ENCODE measurements at places on chromosomes 7 and 10.

- DNase-seq, result no peak
These were observed 101.9 kb upstream of the PIP4K2A start for GRCh38 chr10:22816298-22816653.

DNA sequence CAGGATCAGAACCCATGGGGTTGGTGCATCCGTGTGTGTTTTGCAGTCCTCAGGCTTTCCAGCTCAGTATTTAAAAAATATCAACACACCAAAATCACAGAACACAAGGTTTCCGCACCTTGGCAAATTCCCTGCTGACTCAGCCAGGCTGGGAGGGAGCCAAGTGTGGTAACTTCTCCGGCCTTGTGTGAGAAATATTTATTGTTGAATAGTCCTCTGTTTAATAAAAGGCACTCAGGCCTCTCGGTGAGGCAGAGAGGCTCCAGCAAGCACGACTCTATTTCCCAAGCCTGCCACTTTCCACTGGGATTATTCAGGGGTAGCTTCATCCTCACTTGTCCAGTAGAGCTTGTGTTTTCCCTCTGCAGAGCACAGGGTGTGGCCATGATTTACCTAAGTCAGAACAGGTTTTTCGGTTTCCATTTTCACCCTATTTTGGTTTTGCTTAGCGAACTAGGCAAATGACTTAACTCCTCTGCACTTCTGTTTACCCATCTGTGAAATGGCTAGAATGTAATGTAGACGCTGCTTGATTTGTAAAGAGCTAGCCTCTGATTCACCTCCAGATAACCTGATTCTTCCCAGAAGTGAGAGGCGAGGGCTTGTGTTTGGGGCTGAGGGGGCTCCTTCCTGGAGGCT is 13.0 kb upstream of the CHST15 start:
- no peak for DNase-seq

DNA sequence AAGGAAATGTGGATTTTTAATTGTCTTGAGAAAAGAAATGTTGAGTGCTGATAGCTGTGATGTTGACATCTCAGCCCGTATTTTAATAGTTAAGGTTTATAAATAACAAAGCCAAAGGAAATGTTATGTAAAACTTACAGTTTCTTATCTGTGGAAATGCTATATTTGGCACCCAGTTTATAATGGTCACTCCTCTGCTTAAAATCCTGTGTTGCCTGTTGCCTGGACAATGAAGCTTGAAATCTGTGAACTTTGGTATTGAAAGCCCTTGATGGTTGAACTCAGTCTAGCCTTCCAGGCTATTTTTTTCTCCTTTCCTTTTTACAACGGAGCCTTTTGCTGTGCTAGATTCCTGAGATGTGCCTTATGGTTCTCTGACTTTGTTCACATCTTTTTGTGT is 46.5 kb downstream of the MCU start:
- DNase-seq, result no peak

DNA sequence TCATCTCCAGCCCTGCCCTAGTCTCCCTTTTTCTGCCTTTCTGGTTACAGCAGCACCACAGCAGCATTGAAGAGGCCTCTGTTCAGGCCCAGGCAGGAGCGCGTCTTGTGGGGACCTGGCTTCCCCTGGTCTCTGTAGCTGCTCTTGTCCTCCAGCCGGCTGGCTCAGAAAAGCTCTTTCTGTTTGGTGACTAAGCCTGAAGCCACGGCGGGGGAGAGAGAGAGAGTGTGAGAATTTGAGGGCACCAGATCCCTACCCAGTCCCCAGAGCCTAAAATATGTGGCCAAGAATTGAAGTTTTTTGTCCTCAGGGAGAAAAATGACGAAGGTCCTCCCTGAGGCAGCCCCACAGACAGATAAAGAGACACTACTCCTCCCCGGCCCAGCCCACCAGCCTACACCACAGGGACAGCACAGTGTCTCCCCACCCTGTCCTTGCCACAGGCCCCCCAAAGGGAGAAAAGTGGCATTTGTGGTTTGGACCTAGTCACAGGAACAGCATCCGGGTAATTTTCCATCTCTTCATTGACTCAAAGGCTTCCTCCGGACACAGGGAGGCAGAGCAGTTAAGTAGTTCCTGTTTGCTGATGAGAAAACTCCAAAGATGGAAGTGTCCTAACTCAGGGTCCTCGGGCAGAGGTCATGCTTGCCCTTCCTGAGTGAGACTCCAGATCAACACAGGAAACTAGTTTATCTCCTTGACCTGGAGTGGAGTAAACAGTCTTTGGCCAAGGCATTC is 13.3 kb upstream of the FAM180A start:
- DNase-seq, result no peak

- DNase-seq, result no peak
These were observed 14.3 kb downstream of the ZC3HAV1 start for GRCh38 chr7:139095194-139095659.

DNA sequence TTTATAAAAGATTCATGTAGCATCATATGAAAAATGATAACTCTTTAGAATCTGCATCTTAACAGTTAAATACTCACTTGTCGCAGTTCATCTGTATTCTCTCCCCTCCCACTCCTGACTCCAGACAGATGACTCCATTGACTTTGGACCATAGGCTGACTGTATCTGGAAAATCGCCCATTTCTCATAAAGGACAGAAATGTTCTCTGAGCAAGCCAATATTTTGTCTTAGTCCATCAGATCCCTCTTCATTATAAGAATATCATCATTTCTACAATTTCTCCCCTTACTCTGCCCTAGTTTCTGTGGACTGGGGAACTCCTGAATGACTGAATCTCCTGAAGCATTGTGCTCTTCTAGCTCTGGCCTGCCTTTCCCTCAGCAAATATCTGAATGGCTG is 125.4 kb downstream of the SEMA3D start:
- DNase-seq, result no peak

DNA sequence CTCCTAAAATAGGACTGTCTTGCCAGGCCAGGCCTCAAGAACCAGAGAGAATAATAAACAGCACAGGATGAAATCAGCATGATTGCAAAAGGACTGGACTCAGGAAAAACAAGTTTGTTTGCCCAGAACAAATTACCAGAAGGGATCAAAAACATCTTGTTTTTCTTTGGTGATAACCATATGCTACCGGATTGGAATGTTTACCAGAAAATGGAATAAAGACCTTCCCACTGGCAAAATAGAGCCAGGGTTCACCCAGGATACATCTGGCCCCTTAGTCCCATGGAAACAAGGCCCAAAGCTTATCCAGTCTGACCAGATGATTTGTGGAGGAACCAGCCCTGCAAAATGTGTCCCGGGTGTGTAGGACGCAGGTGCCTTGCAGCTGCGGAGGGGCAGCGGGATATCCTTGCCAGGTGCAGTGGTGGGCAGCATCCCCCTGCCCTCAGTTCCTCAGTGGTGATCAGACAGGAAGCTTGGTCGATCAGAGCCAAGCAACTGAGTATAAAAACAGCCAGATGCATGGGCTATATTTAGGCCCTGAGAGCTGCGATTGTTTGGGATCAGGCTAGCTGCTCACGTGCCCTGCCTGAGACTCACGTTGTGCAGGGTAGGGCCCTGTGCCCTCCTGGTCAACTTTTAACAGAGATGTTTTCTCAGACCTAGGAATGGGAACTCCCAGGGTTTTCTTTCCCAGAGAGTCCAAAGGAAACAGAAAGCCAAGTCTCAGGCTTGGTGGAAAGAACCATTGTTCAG is 4.6 kb upstream of the ZNF22 start:
- no peak for DNase-seq

GRCh38 chr7:47458057-47458456 is 123.9 kb downstream of the TNS3 start:
- no peak for DNase-seq

GRCh38 chr7:85714043-85714578 is 527.3 kb upstream of the SEMA3D start:
- DNase-seq, result no peak

- DNase-seq, result no peak
These were observed 6.6 kb downstream of the NPC1L1 start for GRCh38 chr7:44534501-44534900.

GRCh38 chr10:82796510-82796909 is 921.5 kb downstream of the NRG3 start:
- DNase-seq, result no peak

DNA sequence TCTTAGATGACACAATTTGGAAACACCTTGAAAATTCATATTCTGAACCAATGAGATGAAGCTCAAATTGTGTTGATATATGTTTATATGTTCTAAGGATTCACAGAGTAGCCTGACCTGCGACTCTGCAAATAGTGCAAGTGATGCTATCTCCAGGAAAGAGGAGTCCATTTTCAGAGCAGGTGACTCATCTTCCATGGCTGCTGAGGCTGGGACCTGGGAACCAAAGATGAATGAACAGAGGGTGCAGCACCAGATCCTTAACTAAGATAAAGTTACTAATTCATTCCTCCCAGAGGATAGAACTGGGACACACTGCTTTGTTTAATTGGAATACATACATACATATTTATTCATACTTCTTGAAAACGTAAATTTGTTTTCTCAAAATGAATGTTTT is 240.6 kb upstream of the SEMA3C start:
- DNase-seq, result no peak

GRCh38 chr10:90417029-90417428 is 440.8 kb downstream of the HTR7 start:
- no peak for DNase-seq
